Stimulated activated CD4-positive, alpha-beta T cell treated with anti-CD3 and anti-CD28 coated beads, Interleukin-1b, Interleukin-23, amount 100 ng/mL, for 1 hour (primary cell): ENCODE measurements at places on chromosomes 5 and 9.

- DNase-seq = no peak
Measured at GRCh38 chr5:157306081-157306480, 40.2 kb downstream of the CYFIP2 start.

DNA sequence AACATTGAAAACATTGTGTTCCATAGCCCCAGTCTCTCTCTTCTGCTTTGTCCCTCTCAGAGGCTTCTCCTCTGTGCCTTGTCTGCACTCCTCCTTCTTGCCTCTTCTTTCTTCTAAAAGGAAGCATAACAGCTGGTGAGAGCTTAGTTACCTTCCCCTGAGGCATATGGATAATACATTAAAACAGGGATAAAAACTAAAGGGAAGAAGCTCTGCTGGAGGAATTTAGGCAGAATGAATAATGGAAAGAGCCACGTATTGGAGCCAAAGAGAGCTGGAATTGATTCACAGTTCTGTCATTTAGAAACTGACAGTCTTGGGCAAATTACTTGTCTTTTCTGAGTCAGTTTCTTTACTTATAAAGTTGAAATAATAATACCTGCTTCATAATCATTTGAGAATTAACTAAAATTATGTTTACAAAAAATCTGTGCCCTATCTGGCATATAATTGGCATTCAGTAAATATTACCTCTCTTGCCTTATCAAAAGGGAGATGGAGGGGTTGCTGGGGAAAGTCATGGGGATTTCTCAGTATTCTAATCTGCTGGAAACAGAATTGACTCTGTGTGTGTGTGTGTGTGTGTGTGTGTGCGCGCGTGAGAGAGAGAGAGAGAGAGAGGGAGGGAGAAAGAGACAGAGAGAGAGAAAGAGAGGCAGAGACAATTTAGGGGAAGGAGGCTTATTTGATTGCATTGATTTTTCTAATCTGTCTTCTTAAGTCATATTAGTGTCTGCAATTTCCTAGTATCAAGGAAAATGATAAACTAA lies 20.2 kb downstream of the ZNF474 start:
- DNase-seq = no peak

DNA sequence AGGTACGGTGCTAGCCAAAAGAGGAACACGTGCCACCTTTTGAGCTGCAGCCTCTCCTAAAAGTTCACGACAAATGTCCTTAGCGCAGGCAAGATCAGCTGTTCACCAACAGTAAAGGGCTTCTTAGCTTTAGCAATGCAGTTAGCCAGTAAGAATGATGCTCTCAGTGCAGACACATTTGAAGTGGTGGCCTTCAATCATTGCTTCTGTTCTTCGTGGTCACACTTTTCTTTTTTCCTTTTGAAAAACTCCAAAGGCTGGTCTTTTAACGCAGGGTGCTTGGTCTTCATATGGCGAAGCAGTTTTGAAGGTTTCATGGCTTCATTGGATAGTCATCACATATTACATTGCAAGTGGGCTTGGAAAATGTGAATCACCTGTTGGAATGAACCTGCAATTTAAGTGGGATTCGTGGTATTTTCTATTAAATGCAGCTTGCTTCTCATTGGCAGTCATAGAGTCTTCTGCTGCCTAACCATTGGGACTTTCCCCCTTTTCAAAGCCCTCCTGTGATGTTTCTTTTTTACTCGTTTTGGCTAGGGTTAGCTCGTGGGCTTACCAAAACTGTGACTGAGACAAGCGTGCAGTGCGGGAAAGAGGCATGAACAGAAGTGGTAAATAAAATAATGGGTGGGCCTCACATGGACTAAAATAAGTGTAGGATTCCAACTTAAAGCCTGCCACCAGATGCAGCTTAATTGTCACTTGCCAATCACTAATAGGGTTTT lies 100.9 kb downstream of the MRPL36 start:
- DNase-seq = no peak

- DNase-seq = no peak
Measured at GRCh38 chr5:149438711-149439132, 59.6 kb upstream of the IL17B start.

- no peak for DNase-seq
Measured at GRCh38 chr9:126294331-126295081, 32.1 kb upstream of the MVB12B start.

GRCh38 chr5:31995714-31996113 lies 178.4 kb downstream of the GOLPH3 start:
- no peak for DNase-seq

DNA sequence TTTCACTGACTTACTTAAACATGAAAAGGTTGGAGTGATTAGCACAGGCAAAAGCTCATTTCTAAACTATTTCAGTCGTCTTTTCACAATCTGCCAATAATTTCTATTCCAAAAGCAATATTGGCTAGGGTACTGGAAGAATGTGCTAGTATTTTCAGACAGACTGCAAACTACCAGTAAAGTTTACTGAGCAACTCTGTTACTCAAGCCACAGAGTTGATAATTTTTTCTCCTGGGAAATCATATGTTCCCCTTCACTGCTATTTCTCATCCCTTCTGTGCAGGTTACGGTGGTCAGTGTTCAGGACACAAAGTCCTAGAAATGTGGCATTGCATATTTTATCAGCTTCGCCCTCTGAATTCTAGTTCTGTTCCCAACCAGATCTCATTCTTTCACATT lies 343.3 kb upstream of the TNC start:
- DNase-seq = no peak

DNA sequence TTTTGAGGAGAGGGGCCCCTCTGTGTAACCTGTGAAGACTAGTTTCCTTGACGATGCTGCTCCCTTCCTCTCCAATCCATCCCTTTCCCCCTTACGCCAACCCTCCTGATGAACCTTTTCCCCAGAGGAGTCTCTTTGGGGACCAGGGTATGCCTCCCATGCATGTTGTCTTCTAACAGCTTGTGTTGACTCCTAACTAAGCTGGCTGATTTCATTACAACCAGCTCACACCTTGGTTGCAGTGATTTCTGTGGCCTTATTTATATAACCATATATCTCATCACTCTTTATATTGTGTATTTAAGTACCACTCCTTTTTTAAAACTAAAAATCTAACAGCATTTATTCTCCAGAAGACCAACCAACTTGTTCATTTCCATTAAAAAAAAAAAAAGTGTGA lies 42.5 kb downstream of the SFXN1 start:
- DNase-seq = no peak

GRCh38 chr9:70420441-70421271 lies 6.2 kb upstream of the KLF9 start:
- DNase-seq = no peak

DNA sequence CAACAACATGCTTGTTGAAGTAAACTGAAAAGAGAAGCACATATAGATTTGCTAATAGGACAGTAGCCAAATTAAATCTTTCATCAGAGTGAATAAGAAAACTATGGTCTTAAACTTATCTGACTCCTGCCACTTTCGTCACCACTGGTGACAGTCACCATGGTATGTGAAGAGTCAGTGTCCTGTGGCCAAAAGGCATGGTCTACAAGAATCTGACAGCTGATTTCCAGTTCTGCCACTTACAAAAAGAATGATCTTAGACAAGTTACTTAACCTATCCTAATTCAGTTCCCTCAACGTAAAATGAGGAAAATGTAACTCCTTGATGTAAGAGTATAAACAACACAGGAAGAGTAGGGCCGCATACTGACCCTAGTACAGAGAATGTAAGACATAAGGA lies 102.0 kb downstream of the LPAR1 start:
- DNase-seq = no peak

GRCh38 chr5:166977911-166978422 lies 1313.5 kb upstream of the WWC1 start:
- no peak for DNase-seq

- no peak for DNase-seq
Measured at GRCh38 chr5:36240779-36241630, 720 bp downstream of the NADK2 start.

DNA sequence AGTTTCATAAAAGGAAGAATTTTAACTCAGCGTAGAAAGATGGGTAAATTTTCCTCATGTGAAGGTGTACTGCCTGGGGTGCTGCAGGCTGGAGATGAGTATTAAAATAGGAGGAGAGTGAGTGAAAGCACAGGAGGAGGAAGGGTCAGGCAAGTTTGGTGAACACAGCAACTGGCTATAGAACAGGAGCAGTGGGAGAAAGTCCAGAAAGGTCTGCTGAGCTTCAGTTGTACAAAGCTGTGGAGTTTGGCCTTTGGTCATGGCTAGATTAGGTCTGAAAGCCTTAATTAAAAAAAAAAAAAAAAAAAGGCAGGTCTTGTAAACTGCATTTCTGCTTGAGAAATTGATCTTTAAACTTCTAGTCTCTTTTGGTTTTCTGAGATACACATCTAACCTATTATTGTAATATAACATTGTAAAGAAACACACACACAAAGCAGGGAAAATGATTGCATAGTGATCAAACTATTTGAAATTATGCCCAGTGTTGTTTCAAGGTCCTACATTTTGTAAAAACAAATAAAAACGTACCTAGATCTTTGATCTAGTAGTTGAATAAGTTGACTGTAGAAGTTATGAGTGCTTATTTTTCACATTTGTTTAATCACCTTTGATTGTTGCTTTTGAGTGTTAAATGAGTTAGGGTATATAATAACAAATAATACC lies 43.6 kb downstream of the MAP3K1 start:
- DNase-seq = no peak

DNA sequence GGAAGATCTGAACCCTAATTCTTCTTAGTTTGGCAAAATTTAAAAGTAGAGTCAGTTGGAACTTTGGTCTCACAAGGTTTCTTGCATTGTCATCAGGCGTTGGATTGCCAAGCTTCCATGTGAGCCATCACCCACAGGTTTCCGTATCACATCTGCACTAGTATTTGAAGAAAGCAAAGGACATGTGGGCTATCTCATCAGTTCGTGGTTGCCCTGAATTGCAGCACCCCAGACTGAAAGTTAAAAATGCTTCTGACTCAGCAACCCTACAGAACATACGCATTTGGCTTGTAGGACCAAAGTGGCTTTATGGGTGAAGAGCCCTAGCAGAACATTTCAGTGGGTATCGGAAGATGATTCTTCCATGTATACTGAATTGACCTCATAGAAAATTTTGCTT lies 358.0 kb downstream of the ENC1 start:
- no peak for DNase-seq

DNA sequence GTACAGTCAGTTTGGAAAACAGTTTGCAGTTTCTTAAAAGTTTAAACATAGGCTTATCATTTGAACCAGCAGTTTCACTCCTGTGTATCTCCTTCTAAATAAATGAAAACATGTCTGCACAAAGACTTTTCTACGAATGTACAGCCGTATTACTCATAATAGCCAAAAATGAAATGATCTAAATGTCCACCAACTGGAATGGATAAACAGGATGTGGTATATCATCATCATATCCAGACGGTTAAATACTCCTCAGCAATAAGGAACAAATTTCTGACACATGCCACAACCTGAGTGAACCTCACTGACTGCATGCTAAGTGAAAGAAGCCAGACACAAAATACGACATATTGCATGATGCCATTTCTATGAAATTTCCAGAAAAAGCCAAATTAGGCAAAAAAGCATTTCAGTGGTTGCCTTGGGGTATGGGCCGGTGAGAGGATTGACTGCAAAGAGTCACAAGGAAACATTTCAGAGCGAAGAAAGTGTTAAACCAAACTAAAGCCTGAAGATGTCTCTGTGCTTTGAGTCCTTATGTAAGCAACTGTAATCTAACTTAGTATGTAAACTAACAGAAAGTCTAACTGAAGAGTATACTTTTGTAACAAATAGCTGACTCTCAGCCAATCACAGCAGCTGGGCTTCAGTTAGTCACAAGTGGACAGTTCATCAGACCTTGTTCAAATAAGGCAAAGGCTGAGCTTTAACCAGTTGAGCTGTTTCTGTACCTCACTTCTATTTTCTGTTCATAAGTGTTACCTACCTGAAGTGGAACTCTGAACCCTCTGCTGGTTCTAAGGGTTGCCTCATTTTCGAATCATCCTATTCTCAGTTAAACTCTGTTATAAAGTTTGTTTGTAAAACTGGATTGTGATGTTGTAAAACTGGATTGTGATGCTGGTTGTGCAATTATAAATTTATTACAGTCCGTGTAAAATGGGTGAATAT lies 65.2 kb downstream of the TRIO start:
- no peak for DNase-seq

DNA sequence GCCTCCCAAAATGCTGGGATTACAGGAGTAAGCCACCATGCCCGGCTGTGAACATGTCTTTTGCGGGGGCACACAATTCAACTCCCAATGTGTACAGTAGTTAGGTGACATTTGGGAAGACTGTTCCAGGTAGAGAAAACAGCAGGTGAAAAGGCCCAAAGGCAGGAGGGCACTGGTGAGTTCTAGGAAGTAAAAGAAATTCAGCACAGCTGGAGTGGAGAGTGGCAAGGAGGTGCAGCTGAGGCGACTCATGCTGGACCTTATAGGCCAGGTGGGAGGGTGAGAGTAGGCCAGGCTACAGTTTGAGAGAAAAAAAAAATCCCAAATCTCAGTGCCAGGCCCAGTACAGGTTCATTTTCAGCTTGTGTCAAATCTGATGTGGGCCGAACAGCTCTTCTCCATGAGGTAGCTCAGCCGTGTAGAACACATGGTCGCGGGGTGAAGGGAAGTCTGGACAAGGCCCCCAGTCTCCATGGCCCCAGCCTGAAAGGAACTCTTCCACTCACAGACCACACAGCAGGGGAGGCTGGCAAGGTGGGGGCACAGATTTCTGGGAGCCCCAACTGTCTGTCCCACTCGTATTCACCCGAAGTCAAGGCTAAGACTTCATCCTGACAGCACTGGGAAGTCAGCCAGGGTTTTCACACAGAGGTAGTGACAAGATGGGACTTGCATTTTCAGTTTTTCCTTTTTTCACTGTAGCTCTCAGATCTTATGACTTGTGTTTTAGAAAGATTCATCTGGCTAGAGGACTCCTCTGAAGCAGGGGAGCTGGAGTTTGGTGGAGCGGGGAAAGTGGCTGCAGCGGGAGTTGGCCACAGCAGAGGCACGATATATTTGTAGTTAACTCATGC lies 4.5 kb upstream of the HNRNPAB start:
- DNase-seq = no peak

- DNase-seq = no peak
Measured at GRCh38 chr5:172178301-172178987, 9.6 kb downstream of the STK10 start.

DNA sequence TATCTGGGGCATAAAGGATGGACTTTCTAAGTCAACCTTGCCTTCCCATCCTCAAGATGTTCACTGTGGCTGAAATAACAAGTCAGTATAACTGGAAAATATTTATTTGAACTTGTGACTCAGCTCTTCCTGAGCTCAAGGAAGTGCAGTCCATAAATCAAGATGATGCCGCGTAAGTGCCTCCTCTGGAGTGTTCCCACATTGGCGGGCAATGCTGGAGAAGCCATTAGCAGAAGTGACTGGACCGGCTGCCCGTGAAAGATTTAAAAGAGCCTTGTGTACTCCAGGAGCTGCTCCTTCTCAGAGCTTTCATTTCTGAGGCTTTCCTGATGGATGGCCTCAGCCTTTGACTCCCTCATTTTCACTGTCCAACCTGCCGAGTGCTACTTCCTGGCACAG lies 17.4 kb downstream of the TMOD1 start:
- DNase-seq = no peak
